ENCODE measurements at places on chromosomes 12 and 14.

DNA sequence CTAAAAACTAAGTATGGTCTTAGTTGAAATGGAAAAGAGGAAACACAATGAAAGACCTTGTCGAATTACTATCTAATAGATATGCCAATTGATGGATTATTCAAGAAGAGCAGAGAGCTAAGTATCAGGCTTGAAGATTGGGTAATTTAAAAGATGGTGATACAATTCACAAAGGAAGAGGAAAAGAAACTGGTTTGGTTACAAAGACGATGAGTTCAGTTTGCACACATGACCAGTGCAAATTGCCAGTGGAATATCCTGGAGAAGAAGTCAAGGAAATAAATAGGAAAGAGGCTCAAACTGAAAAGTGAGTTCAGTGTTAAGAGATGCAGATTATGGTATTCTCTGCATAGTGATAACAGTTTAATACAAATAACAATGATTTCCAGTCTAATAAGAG is 2.5 kb upstream of the RAP1B start:
- DNase-seq, result no peak

- DNase-seq, result no peak
These were observed 119.2 kb downstream of the GALC start for GRCh38 chr14:87873741-87874140.

DNA sequence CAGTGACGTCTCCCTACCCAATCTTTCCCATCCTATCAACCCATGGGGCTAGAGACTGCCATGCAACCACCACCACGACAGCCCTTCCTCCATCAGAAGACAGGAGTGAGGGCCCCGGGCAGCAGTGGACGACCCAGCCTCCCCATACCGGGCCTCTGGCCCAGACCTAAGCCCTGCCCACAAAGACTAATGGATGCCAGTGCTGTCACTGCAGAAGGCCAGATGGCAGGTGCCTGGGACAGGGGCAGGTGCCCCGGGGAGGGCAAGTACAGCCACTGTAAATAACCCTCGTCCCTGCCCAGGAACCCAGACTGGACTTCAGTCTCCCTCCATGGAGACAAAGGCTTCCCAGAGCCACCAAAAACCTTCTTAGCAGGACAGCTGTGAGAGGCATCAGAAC is 20.3 kb upstream of the HSPB8 start:
- no peak for DNase-seq

GRCh38 chr12:3257411-3257810 is 180.2 kb downstream of the TSPAN9 start:
- no peak for DNase-seq

DNA sequence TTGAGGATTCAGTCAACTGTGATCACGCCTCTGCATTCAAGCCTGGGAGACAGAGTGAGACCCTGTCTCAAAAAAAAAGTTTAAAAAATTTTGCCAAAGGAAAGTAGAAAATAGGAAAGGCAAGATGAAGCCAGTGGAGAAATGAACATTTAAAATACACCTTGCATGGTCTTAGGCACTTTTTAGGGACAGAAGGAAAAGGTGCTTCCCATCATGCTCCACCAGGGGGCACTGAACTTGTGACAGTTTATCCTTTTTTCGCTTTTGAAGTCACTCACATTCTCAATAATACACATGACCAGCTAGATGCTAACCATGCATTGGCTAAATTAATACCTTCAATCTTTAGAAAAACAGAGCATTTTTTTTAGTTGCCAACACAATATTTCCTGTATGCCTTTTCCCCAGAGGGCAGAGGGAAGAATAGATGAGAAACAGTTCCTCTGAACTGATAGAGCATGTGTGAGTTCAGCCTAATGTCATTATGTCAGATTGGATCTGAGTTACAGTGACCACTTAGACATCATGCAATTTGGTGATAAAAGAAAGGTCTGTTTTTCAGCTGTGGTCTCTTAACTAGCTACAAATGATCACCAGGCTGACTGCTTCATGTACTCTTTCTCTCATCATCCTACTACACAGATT is 221.8 kb upstream of the SSTR1 start:
- DNase-seq, result peak; percentile 16
